ENCODE measurements at places on chromosomes 2 and 18. TPM values are rescaled to one million over a fixed set of nuclear protein-coding genes. Genes with fewer than 3 reads are reported as not detected.

The POTEI gene
- not detected for polyA plus RNA-seq

The DNER gene
- 21.9 TPM for polyA plus RNA-seq

The SERPINE2 gene
- 29.2 TPM for polyA plus RNA-seq

The DRC1 gene
- not detected for polyA plus RNA-seq

The CPS1 gene
- polyA plus RNA-seq: 6.7 TPM

The MPHOSPH10 gene
- 14.6 TPM for polyA plus RNA-seq

The PAIP2B gene
- polyA plus RNA-seq: 10.6 TPM

The ALPP gene
- polyA plus RNA-seq: not detected

The THSD7B gene
- polyA plus RNA-seq: 0.34 TPM

The TRABD2A gene
- 2.1 TPM for polyA plus RNA-seq

The SCN9A gene
- 0.99 TPM for polyA plus RNA-seq

The KCNS3 gene
- 4.4 TPM for polyA plus RNA-seq

The UGT1A8 gene
- 30.0 TPM for polyA plus RNA-seq

The PLEK gene
- 2.8 TPM for polyA plus RNA-seq

The OTOS gene
- 1.5 TPM for polyA plus RNA-seq

The FMNL2 gene
- 10.7 TPM for polyA plus RNA-seq

The IL1RN gene
- 1.3 TPM for polyA plus RNA-seq

The NAB1 gene
- 10.4 TPM for polyA plus RNA-seq

The G6PC2 gene
- not detected for polyA plus RNA-seq

The CLEC4F gene
- not detected for polyA plus RNA-seq

The UGT1A3 gene
- polyA plus RNA-seq: 0.47 TPM

The LINC00305 gene
- not detected for polyA plus RNA-seq

The LIPG gene
- 4.8 TPM for polyA plus RNA-seq

The ACKR3 gene
- polyA plus RNA-seq: 6.9 TPM

The TMEM37 gene
- 221 TPM for polyA plus RNA-seq

The REG3A gene
- not detected for polyA plus RNA-seq

Data from kidney (tissue), 22 donors.